Left cardiac atrium (tissue), 4 donors: ENCODE measurements at places on chromosomes 1 and 21. TPM values are rescaled to one million over a fixed set of nuclear protein-coding genes. Genes with fewer than 3 reads are reported as not detected.

AIM2 gene
- 0.76 TPM for total RNA-seq

HAO2 gene
- not detected for total RNA-seq

CSF1 gene
- total RNA-seq, result 44.1 TPM

UQCRHL gene
- total RNA-seq, result 4.0 TPM

DNA sequence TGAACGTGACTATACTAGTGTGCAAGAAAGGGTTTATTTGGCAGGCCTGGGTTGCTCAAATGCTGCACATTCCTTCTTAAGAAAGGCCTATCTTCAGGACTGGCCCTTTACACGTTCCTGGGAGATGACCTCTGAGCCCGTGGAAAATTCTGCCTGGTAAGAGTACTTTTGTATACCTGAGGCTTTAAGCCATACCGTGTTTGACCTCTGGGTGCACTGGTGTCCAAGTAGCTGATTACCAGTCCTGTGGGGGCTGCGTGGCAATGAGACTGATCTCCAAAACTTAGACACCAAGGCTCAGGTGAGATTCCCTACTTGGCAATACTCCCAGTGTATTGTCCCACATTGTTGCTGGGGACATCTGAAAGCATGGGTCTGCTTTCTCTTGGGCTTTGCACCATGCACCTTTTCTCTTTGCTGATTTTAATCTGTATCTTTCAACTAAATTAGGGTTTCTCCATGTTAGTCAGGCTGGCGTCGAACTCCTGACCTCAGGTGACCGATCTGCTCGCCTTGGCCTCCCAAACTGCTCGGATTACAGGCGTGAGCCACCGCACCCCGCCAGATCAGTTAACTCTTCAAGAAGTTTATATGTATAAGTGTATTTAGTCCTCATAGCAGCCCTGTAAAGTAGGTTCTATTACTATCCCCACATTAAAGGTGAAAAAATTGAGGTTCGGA lies 44.5 kb downstream of the TRIM33 start:
- no peak for DNase-seq

- DNase-seq, result no peak
Measured at GRCh38 chr21:31675318-31675717, 15.8 kb downstream of the SOD1 start.

DNA sequence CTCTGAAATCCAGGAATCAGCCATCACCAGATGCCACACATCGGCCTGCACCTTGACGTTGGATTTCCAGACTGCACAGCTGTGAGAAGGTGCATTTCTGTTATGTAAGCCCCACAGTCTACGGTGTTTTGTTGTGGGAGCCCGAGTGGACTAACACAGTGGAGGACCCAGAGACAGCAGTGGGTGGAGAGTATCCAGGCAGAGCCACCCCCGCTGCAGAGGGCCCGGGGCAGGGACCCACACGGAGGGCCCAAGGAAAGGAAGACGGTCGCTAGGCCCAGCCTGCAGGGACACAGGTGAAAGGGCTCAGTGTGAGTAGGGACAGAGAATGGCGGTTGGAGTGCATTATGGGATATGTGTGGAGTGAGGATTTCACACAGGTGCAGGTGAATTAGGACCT lies 288.3 kb upstream of the AJAP1 start:
- DNase-seq, result no peak

GRCh38 chr1:114333690-114334089 lies 177.3 kb downstream of the TRIM33 start:
- no peak for DNase-seq
